ENCODE measurements at places on chromosomes 13 and 19. TPM values are rescaled to one million over a fixed set of nuclear protein-coding genes. Genes with fewer than 3 reads are reported as not detected.

Gene GPR4
- total RNA-seq: not detected

Gene ZNF222
- 8.9 TPM for total RNA-seq

Gene SPIB
- total RNA-seq: 2.0 TPM

Gene ZNF880
- total RNA-seq: 20.9 TPM

Gene KLK3
- not detected for total RNA-seq

Gene EPSTI1
- 33.8 TPM for total RNA-seq

Gene APOC4
- not detected for total RNA-seq

Gene SMIM44
- total RNA-seq: not detected

Gene ETV2
- 1.5 TPM for total RNA-seq

Gene PSG1
- not detected for total RNA-seq

Gene PINLYP
- 11.0 TPM for total RNA-seq

Gene SHISA2
- 318 TPM for total RNA-seq

Gene OR4F17
- not detected for total RNA-seq

Gene NFIC
- total RNA-seq: 4.9 TPM

Gene FGF9
- not detected for total RNA-seq

Gene ZNF324
- 5.0 TPM for total RNA-seq

Gene PSG11
- not detected for total RNA-seq

Gene C1QTNF9B
- total RNA-seq: not detected

Gene GPC6
- total RNA-seq: 80.4 TPM

Gene SERTM1
- total RNA-seq: 0.13 TPM

Gene ZNF320
- 33.5 TPM for total RNA-seq

Gene PGLYRP1
- not detected for total RNA-seq

Measured in endodermal cell (in vitro differentiated cells).